Mesenchymal stem cell (in vitro differentiated cells and primary cell): ENCODE measurements at places on chromosomes 3 and 15.

DNA sequence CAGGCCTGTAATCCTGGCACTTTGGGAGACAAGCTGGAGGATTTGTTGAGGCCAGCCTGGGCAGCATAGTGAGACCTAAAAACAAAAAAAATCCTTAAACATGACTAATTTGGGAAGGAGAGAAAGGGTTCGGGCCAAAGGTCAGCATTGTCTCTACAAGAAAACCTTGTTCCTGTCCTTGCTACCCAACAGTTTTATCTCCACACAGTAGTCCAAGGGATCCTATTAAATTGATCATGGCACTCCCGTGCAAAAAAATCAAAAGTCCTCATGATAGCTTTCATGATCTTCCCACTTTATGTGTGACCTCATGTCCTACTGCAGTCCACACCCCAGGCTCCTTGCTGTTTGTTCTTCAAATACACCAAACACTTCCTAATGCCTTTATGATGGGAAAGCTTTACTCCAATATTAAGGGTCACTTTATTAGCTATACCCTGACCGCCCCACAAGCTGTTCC, 4.2 kb downstream of the RPL15 start:
- no peak for DNase-seq

DNA sequence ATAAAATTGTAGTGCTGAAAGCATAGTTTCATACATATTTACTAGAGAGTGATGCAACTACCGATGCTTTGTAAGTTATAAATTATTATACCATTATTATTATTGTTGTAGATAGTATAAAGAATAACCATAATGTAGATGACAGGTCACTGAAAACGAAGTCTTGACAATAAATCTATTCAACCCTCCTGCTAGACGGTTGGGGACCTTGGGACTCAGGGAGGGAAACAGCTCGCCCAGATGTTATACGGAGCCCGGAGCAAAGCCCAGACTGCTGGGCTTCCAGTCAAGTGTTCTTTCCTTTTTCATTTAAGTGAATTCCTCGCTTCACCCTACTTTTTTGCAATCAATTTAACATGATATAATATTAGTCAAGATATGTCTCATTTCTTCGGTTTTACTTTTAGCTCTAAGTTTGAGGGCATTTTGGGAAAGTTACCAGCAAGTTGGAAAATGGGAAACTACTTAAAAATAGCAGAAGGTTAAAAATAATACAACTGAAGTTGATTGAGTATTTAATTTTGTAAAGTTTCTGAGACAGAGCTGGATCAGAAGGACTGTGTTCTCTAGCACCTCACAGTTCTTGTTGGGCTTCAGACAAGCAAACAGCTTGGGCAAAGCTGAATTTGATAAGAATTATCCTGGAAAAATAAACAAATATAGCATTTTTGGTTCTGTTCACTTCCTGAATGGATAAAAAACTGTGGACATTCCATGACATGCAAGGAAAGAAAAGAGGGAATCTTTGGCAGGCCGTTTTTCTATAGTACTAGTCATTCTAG, 173.4 kb upstream of the TP63 start:
- no peak for DNase-seq

- DNase-seq, result peak; percentile 46
Measured at GRCh38 chr3:182837855-182838454, 44.7 kb downstream of the ATP11B start.

DNA sequence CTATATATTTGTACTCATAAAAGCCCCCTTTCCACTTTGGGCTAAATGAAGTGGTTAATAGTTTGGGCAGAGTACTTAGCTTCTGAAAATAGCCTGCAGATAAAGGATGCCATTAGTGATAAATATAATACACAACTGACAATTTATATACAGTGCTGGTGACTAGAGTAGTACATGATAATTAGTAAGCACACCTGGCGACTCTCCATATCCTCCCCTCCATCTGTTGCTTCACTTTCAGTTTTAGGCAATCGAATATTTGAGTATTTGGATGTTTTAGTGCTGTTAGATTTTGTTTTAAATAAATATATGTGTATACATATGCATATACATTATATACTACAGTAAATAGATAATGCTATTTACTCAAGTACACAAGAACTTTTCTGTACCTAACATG, 35.9 kb upstream of the CHMP2B start:
- DNase-seq, result no peak

DNA sequence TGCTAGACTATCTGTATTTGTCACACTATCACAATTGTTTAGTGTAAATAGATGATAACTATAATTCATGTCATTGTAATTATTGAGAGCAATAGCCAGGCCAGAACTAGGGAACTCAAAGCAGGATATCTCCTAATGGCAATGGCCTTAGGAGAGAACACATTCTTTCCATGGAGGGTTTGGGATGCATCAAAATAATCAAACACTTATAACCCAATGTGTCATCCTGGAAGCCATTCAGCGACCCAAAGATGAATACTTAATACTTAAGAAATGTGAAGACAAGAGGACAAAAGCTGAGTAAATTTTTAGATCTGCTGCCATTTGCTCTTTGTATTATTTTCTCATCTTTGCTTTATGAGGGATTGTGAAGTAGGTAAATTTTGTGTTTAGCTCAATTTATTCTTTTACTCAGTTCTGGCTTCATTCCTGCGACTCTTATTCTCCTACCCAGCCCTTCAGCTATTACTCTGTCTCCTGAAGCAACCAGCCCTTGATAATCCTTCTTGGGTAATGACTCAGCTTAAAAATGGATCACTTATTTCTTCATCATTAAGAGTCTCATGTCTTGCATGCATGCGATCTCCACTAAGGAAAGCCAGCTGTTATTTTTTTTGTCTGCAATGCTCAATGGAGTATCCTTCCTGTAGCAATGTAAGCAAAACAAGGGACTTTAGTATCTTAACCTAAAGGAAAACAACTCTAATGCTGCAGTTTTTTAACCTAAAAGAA, 2.0 kb downstream of the OR4F15 start:
- DNase-seq, result peak; percentile 84

DNA sequence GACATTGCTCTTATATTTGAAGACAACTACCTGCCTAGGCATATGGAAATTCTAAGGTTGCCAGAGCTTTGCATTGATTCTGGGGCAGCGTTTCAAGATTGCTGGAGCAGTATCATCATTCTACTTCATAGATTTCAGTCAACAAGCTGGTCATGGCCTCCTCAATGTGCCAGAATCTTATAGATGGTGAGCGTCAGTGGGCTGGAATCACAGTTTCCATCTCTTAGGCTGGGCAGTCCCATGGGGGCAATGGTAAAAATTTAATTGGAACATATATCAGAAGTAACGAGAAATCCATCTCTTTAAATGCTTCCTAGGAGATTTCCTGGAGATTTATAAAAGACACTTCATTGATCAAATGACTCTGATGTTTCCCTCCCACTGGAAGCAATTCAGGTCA, 258.3 kb downstream of the SV2B start:
- DNase-seq, result no peak

DNA sequence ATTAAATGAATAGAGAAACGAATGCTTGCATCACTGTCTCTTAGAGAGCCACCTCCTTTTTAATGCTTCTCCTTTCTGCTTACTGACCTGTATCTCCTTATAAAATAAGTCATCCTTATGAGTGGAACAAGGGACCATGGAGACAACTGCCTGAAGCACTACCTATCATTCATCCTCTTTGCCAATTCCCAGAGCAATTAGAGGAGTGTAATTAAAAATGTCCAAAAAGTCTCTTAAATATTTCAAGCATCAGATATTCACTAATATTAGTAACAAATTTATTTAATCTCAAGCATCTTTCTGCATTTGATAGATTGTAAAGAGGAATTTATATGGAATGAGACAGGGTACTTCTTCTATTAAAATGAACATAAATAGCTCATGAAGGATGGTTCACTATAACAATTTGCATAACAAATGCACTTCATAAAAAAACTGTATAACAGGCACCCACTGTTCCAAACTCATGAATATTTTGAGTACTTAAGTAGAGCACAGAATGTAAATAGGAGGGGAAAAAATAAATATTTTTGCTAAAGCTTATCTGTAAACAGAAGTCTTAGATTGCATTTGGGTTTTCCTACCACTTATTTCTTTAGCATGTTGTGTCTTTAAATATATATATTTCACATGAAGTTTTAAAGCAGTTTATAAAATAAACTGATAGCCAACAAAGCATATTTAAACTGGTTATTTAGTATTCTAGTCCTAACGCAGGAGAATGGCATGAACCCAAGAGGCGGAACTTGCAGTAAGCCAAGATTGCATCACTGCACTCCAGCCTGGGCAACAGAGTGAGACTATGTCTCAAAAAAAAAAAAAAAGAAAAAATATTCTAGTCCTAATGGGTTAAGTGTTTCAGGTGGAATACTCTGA, 269.3 kb downstream of the TBL1XR1 start:
- no peak for DNase-seq

- DNase-seq, result peak; percentile 16
Measured at GRCh38 chr15:62241135-62241770, 76.2 kb upstream of the C2CD4B start.

DNA sequence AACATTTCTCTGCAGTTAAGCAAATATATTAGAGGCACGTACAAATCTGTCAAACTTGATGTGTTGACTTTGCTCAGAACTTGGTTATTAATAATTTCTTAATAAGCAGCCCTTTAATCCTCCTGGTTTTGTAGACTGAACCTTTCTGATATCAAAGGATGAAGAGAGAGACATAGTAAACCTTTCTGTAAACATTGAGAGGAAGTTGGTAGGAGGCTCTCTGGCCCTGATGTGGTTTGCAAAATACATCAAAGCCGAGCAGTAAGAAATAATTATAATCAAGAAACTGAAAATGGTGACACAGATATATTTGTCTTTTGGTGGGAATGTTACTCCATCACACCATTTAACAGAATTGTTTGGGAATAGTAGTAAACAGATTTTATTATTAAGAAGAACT, 111.9 kb downstream of the OXSM start:
- no peak for DNase-seq

- DNase-seq, result no peak
Measured at GRCh38 chr3:71423151-71423906, 160.2 kb downstream of the FOXP1 start.

DNA sequence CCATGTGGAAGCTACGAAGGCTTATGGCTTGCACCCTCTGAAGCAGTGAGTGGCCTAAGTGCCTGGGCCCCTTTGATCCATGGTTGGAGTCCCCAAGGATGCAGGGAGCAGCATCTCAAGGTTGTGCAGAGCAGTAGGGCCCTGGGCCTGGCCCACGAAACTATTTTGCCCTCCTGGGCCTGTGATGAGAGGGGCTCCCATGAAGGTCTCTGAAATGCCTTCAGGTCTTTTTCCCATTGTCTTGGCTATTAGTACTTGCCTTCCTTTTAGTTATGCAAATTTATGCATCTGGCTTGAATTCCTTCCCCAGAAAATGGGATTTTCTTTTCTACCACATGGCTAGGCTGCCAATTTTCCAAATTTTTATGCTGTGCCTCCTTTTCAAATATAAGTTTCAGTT, 158.8 kb upstream of the MME start:
- DNase-seq, result no peak

- no peak for DNase-seq
Measured at GRCh38 chr3:194304186-194304917, 46.8 kb downstream of the CPN2 start.

DNA sequence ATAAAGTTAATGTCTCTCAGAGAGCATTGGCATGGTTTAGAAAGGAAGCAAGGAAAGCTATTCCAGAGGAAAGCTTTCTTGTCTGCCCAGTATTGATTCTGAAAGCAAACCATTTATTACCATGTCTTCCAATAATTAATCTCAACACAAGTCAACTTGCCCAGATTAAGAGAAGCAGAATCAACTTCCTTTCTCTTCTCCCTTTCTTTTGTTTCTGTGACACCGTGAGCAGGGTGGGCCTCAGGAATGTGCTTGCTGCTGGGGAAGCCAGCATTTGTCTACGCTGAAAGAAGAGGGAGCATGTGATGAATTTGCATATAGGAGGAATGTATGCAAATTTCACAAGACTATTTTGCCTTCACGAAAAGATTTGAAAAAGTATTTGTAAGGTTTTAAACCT, 368.6 kb upstream of the ROPN1 start:
- no peak for DNase-seq

- peak; percentile 82 for DNase-seq
Measured at GRCh38 chr3:2098398-2099027, at the start of gene CNTN4. Gene CNTN4 (plus strand): TSS chr3:2098866.

GRCh38 chr15:92457471-92458041, 63.9 kb downstream of the ST8SIA2 start:
- no peak for DNase-seq

- no peak for DNase-seq
Measured at GRCh38 chr3:50930371-50931208, 255.9 kb downstream of the DOCK3 start.

DNA sequence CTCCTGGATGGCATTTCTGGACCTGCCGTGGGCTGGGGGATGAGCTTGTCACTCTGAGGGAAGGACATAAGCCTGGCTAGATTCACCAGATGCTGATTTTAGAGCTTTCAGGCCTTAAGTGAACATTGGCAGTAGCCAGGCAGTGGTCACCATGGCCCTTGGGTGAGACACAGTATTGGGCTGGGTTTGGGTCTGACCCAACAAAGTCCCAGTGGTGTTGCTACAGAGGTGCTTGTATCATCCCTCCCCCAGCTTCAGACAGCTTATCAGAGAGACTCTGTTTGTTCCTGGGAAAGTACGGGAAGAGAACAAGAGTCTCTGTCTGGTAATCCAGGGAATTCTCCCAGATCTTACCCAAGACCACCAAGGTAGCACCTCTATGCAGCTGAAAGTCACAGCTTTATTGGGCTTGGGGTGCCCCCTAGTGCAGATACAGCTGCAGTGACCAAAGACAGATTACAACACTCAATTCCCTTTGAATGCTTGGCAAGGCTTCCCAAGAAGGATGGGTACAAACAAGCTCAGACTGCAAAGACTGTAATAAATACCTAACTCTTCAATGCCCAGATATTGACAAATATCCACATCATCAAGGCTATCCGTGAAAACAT, 9.8 kb upstream of the RUVBL1 start:
- peak; percentile 77 for DNase-seq

GRCh38 chr15:65936282-65936681, 67.0 kb downstream of the RAB11A start:
- DNase-seq, result no peak

GRCh38 chr3:120048355-120049041, 45.7 kb downstream of the GSK3B start:
- DNase-seq, result no peak

DNA sequence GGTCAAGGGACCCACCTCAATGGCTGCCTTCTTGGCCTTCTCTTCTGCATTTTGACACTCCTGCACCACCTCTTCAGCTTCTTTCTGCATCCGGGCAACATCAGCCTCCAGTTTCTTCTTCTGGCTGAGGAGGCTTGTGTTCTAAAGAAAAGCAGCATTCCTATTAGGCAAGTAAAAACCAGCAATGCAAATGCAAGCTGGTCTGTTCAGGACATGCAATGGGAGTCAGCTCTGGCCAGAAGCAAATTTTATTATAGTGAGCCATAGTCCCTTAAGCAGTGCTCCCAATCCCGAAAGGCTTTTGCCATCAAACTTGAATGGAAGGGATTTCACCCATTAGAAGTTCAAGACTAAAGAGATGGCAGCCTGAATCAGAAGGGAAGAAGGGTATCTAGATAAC, 97.7 kb downstream of the HHLA2 start:
- no peak for DNase-seq

DNA sequence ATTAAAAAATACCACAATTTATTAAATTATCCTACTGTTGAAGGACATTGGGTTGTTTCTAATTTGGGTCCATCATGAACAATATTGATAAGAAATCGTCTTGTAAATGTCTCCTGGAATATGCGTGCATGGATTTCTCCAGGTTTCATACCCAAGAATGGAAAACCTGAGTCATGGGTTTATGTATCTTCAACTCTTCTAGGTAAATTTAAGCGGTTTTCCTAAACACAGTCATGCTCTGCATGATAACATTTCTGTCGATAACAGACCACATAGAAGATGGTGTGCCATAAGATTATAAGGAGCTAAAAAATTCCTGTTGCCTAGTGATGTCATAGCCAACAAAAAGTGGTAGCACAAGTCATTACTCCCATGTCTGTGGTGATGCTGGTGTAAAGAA, 39.9 kb upstream of the SCN5A start:
- no peak for DNase-seq
